Spleen (tissue), 13 donors: ENCODE measurements at places on chromosomes 12 and 14.

DNA sequence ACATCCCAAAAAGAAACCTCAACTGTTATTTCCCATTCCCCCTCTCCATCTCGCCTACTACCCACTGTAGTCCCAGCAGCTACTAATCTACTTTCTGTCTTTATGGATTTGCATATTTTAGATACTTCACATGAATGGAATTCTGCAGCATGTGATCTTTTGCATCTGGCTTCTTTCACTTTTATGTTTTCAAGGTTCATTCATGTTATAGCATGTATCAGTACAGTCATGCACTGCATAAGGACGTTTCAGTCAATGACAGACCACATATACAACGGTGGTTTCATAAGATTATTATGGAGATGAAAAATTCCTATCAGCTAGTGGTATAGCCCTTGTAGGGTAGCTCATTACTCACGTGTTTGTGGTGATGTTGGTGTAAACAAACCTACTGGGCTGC, 24.5 kb downstream of the PCNX4 start:
- DNase-seq: no peak

- DNase-seq: no peak
Observed at GRCh38 chr12:107515446-107515958, 170.1 kb upstream of the PWP1 start.

- DNase-seq: no peak
Observed at GRCh38 chr12:5912437-5913334, 32.4 kb downstream of the ANO2 start.

DNA sequence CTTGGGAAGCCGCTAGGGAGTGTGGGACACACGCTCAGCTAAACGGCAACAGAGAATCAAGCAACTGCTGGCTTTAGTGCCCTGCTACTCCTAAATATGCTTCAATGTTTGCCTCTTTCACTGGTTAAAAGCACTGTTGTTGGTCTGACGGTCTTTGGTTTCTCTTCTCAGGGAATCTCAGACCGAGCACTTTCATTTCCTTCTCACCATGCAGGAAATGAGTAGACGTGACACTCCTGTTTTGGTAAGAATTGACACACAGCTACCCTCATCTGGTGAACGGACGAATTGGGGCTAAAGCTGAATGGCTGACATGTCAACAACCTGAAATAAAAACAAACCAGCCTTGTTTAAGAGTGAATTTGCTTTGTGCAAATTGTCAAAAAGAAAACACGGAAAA, 57.5 kb upstream of the PIWIL1 start:
- no peak for DNase-seq

GRCh38 chr12:10737249-10737648, 14.1 kb upstream of the YBX3 start:
- DNase-seq: no peak

DNA sequence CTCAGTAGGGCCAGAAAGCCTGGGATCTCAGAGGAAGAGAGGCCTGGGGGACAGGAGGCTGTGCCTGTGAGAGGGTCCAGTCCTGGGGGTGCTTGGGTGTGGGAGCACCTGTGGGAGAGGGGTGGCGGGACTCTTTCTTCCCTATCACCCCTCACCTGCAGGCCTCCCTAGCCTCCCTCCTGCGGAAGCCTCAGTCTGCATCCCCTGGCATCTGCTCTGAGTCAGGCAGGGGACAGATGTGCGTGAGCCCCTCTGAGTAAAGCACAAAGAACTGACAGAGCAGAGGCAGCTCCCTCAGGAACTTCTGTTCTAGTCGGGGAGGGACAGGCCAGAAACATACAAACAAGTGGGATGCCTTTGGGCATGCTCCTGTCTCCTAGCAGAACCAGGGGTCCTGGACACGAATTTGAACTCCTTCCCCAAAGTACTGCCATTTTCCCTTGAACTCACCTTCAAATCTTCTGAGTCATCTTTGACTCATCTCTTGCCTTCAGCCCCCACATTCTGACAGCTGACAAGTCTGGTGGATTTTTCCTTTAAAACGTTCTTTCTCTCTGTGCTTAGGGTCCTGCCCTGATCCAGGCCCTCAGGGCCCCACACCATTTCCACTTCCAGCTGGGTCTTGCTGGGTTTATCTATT, 8.5 kb upstream of the HSP90AA1 start:
- DNase-seq: peak; percentile 23

DNA sequence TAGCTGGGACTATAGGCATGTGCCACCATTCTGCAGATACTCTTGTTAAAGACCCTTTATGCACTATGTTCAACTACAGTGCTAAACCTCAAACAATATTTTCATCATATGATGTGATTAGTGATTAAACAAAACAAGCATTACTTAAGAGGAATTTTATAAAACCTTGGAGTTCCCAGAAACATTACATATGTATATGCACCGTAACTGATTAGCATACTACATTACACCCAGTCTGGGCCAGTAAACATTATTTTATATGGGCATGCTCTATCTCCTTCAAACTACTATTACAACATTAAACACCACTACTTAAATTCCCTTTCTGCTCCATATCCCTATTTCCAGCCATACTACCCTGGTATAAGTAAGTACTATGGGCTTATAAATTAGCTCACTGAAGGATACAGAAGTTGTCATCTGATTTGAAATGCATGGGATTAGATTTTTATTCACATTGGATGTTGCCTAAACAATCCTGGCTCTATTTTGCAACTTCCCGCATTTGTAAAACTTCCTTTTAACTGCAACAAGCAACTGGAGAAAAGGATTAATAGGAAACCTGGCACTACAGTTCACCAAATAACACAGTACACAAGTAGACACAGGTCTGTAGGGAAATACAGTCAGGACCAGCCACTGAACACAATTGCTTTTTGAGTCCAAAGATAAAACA, 205.8 kb downstream of the MED13L start:
- DNase-seq: no peak

DNA sequence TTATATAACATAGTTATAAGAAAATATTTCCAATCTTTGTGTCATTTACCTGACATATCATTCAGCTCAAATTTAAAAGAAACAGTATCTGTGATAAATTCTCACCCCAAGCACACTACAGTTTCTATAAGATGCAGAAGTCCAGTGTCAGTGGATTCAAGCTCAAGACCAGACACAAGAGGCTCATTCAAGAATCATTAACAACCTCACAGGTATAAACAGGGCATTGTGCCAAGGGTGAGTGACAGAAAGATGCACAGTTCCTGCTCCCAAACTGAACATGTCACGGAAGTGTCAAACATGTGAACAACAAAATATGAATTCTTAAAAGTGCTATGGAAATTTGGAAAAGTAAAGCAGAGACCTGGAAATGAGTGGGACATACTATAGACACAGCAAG, 12.8 kb downstream of the ATP2B1 start:
- no peak for DNase-seq

DNA sequence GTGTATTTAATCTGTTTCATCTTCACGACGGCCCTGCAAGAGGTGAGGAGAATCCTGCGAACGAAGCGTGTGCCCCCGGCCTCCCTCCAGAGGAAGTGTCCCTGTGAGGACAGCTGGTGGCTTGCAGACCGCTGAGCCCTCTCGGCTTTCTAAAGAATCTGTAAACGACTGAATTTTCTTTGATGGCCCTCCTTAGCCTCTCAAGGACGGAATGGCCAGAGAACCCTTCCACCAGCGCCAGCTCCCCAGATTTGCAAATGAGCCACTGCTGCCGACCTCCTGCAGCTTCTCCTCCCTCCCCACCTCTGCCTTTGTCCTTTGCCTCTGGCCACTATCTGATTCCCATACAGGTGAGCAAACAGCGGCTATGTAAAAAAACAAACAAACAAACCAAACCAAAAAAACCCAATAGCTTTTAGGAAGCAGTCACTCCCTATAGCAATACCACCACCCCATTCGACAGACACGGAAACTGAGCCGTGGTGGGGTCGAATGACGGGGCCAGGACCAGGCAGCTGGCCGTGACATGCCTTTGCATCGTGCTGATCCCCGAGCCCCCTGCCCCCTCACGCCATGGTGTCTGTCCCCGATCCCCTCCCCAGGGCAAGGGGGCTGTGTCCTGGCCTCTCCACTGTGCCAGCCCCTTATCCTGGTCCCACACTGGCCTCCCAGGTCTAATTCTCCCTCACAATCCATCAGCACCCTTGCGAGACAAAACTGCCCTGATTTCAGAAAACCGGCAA, 23.6 kb downstream of the RFLNA start:
- no peak for DNase-seq

DNA sequence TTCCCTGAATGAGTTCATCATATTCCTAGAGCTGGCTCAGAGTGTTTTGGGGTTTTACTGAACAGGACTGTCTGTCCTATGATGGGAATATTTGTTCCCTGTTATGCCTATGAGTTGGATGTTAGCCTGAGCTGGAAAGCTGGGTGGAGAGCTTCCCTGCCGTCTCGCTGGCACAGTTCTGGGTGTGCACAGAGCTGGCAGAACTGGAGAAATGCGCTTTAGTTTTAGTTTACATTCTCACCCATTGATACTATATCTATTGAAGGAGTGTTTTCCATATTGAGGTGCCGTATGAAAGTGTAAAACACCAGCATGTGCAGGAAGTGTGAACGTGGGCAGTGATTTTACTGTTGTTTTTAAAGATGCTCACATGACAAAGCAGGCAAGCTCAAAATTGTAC, 462.3 kb downstream of the EGLN3 start:
- no peak for DNase-seq

GRCh38 chr14:63713764-63714163, 14.1 kb downstream of the SGPP1 start:
- no peak for DNase-seq

DNA sequence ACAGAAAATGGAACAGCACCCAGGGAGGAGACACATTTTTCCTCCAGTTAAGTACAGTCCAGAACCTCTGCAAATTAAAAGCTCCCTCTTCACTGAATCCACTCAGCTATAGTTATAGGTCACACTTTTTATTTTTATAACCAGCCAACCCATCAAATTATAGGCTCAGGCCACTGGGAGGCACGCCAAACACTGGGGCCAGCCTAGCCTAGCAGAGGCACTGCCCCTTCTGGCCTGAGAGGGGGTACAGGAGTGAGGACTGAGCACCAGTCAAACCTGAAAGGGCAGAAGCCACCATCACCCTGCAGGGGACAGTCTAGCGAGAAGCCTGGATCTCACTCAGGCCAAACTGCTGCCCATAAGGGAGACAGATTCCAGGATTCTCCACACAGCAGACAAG, 19.3 kb downstream of the FMNL3 start:
- no peak for DNase-seq

DNA sequence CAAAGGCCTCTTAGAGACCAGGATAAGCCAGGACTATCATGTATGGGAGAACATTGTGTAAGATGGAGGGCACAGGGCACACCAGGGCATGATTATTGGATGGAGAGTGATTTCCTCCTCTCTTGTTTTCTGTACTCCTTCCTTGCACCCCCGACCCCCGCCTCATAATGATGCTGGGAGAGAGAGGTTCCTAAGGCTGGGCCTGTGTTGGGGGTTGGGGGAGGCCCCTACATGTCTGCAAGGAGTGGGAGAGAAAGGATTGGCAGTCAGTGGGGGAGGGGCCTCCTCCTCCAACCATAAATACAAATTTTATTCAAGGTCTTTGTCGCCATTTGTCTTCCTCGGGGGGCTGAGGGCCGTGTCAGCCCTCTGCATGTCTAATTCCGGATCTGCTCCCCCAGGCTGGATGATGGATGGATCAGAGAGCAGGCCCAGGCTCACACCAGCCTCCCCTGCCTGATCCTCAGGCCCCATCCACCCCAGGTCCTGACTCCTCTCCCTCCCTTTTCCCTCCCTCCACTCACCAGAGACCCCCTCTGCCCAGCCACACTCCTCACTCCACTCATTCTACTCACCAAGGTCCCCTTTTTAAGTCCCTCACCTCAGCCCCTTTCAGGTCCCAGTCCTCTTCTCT, 2.0 kb upstream of the C1QL4 start:
- no peak for DNase-seq

- DNase-seq: no peak
Observed at GRCh38 chr14:49598189-49598484, 603 bp upstream of the LRR1 start.

DNA sequence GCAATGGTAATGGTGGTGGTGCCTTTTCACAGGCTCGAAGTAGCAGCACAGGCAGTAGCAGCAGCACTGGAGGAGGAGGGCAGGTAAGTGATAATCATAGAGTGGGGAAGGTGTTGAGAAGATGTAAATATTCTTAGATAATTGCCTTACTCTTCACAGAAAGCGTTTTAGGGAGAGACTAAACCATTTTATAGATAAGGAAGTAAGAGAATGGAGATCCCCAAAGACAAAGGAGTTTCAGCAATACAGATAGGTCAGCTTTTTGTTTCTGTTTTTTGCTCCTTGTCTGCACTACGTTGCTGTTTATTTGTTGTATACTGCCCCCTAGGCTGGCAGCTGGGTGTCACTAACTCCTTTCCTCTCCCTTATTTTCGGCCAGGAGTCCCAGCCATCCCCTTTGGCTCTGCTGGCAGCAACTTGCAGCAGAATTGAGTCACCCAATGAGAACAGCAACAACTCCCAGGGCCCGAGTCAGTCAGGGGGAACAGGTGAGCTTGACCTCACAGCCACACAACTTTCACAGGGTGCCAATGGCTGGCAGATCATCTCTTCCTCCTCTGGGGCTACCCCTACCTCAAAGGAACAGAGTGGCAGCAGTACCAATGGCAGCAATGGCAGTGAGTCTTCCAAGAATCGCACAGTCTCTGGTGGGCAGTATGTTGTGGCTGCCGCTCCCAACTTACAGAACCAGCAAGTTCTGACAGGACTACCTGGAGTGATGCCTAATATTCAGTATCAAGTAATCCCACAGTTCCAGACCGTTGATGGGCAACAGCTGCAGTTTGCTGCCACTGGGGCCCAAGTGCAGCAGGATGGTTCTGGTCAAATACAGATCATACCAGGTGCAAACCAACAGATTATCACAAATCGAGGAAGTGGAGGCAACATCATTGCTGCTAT, 2.0 kb downstream of the SP1 start:
- peak; percentile 78 for DNase-seq

DNA sequence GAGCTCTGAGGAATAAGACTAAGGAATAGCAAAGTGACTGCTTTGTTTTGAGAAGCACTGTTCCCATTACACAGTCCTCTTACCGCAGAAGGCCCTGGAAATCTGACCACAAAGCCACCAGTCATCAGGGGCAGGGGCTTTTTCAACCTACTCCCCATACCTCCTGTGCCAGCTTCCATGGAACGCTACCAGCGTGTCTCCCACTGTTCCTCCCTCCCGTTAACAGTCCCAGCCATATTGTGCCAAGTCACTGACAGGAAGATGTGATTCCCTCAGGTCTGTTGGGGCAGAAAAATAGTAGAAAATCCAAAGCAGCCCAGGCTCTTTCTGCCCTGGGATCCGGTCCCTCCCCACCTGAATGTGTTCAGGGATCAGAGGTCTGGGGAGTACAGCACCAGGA, 46.6 kb upstream of the VPS33A start:
- no peak for DNase-seq

GRCh38 chr14:71322655-71323250, 415.5 kb downstream of the PCNX1 start:
- DNase-seq: no peak

GRCh38 chr14:76599559-76600287, 161.5 kb upstream of the VASH1 start:
- DNase-seq: no peak

- DNase-seq: no peak
Observed at GRCh38 chr12:47316609-47317049, 236.9 kb upstream of the AMIGO2 start.

- no peak for DNase-seq
Observed at GRCh38 chr14:35758523-35759129, 50.5 kb downstream of the RALGAPA1 start.

- no peak for DNase-seq
Observed at GRCh38 chr12:118175823-118176447, 40.0 kb downstream of the PEBP1 start.
